Smooth muscle cell of the coronary artery (primary cell): ENCODE measurements at places on chromosomes 1 and 21. TPM values are rescaled to one million over a fixed set of nuclear protein-coding genes. Genes with fewer than 3 reads are reported as not detected.

The VCAM1 gene
- 6.6 and 31.3 TPM in 2 replicates for total RNA-seq

The NBPF1 gene
- 21.3 and 36.2 TPM in 2 replicates for total RNA-seq

The FAM131C gene
- total RNA-seq = 0.08 TPM in 1 of 2 replicates, not detected in the other

The TMEM82 gene
- not detected in 2 replicates for total RNA-seq

The CD1B gene
- total RNA-seq = not detected in 2 replicates

The PIK3C2B gene
- 1.7 and 1.9 TPM in 2 replicates for total RNA-seq

The ARHGAP30 gene
- total RNA-seq = under 0.01 TPM in 1 of 2 replicates, not detected in the other

The OR10Z1 gene
- total RNA-seq = not detected in 2 replicates
